H7 (cell line): ENCODE measurements at places on chromosomes 2 and 18.

- DNase-seq, result no peak
Measured at GRCh38 chr2:228725031-228725430, 543.5 kb upstream of the SPHKAP start.

GRCh38 chr2:224440988-224441387 is 39.1 kb upstream of the FAM124B start:
- no peak for DNase-seq

GRCh38 chr2:133247631-133248030 is 320.6 kb downstream of the NCKAP5 start:
- no peak for DNase-seq

GRCh38 chr2:127563458-127564428 is 28.3 kb downstream of the MYO7B start:
- no peak for DNase-seq

DNA sequence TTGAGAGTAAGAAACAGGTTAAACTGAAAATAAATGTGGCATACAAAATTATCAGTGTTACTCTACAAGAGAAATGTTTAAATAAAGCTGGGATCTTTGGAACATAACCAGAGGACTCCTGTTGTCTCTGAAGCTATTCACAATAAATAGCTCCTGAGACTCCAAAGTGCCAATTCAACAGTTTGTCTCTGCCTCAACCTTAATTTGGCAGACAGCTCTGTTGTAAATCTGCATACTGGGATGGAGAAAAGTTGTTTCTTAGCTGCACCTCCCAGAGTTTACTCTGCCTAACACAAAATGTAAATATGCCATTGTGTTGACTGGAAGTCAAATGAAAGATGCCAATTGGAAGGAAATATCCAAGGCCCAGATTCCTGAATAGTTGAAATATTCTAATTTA is 238.5 kb upstream of the EPHA4 start:
- no peak for DNase-seq

DNA sequence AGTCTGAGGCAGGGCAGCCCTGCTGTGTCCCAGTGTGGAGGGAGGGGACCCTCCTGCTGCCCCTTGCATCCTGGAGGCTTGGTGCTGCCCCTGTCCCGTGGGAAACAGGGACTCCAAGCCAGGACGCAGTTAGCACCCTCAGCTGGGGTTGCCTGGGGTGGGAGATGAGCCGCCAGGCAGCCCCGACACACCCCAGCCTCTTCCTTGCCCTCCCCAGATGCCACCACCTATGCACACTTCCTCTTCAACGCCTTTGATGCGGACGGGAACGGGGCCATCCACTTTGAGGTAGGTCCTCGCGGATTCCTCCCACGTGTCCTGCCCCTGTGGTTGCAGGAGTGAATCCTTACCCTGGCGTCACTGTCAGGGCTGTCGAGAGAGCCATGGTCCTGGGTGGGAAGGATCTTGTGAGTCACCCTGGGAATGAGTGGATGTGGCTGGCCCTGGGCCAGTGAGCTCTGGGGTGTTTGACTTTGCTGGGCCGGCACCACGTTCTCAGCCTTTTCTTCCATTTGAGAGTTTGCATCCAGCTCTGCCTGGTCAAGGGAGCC is 27.5 kb upstream of the FAHD2A start:
- DNase-seq, result no peak

GRCh38 chr2:196697825-196698224 is 58.3 kb downstream of the CCDC150 start:
- DNase-seq, result no peak

DNA sequence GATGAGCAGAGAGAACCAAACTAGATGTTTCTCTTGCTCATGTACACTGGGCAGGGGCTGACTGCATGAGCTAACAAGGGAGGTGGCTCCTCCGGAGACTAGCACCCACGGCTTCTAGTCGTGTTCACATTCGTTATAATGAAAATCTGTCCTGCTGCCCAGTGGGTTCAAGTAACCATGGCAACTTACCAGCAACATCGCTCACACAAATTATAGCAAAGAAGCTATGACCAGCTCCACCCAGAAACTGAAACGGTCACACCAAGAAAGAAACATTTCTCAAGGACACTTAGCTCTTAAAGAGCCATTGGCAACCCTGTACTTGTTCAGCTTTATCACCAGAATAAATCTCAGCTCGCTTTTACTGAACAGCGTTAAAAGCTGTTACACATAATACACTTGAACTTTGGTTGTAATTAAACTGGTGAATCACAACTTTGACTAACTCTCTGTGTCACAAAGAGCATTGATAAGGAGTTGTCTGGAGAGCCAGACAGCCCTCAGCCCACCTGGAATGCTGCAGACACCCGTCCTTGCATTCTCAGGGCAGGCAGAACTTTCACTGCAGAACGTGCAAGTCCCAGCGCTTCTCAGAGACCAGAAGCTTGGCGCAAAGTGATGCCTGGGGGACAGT is 141.2 kb downstream of the PID1 start:
- DNase-seq, result no peak

DNA sequence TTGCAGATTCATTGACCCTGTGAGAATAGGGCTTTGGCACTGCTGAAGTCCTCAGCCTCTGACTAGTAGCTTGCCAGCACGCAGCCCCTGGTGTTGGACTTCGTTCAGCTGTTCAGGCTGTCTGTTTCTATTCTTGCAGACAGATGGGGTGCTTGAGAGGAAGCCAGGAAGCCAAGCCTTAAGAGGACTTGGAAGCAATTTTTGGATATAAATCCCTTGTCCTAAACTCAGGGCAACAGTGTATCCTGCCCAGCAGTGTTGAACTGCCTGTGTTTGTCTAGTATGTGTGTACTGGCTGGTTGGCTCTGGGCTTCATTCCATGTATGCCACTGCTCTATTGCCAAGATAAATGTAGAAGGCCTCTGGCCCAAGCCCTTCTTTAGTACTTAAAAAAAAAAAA is 108.6 kb downstream of the COMMD1 start:
- DNase-seq, result no peak

- no peak for DNase-seq
Measured at GRCh38 chr18:23704806-23705205, 15.6 kb downstream of the LAMA3 start.

DNA sequence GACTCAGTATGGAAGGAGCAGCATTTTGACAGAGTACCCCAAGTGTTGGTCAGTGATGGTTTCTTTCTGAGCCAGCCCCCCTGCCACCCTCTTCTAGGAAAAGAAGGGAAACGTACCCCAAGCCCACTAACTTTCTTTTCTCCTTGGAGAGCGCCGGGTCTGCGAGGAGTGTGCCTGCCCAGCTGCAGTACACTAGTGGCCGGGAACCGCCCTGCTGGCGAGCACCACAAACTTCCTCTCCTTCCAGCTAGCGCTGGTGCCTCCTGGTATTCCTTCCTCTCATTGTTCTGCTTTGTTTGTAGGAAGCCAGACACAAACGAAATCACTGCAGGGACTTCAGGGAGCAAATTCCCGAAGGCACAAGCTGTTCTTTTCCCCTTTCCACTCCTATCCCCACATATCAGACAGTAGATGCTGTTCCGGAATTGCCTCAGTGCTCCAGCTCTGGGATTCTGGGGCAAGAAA is 1.8 kb downstream of the CCDC85A start:
- peak; percentile 65 for DNase-seq

DNA sequence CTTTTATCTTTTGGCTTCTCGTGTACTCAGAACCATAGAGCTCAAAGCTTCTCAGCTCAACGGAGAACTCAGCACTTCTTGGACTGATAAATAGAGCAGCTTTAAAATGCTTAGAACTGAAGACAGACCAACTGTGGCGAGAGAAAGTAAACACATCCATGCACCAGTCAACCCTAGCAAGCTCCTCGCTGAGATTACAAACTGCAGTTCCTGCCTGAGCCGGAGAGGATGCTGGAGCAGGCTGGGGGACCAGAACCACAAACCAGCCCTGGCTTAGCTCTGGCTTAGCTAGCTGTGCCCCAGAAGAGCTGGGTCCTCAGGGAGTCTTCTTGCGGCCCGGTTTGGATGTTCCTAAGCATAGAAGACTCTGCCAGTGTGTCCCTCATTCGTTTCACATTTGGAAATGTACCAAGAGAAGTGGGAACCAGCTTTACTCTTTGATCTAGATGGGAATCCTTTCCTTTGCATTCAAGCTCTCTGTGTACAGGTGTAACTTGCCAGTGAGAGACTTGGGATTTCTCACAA is 5.6 kb downstream of the PAX8 start:
- DNase-seq, result peak; percentile 81

- DNase-seq, result no peak
Measured at GRCh38 chr2:197871780-197872456, 67.5 kb downstream of the PLCL1 start.

GRCh38 chr2:59176737-59177136 is 935.6 kb upstream of the FANCL start:
- DNase-seq, result no peak

- DNase-seq, result peak; percentile 77
Measured at GRCh38 chr2:169361706-169362117, 622 bp downstream of the LRP2 start.

- no peak for DNase-seq
Measured at GRCh38 chr2:222033541-222033940, 265.3 kb downstream of the PAX3 start.

DNA sequence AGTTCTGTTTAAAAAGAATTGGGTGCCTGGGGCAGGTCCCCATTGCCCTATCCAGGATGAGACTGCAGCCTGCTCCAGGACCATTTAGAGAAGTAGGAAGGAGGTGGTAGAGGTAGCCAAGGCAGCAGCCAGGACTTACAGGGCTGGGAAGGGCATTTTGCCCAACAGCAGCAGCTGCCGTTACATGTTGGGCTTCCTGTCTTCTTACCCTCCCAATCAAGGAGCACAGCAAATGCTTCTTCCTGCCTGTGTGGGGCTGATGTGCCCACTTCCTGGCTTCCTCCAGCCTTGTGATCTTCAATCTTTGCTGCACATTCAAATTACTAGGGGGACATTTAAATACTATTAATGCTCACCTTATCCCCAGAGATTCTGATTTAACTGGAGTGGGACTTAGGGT is 112.0 kb downstream of the QPCT start:
- no peak for DNase-seq
